ENCODE measurements at places on chromosomes 5 and 9. TPM values are rescaled to one million over a fixed set of nuclear protein-coding genes. Genes with fewer than 3 reads are reported as not detected.

Gene ENTREP1
- total RNA-seq = 10.6 TPM

Gene HEMGN
- 30.3 TPM for total RNA-seq

Gene PCDHB11
- 5.1 TPM for total RNA-seq

Gene PLEKHG4B
- total RNA-seq = 3.1 TPM

GRCh38 chr9:88539246-88539645, 4.3 kb downstream of the NXNL2 start:
- no peak for DNase-seq

DNA sequence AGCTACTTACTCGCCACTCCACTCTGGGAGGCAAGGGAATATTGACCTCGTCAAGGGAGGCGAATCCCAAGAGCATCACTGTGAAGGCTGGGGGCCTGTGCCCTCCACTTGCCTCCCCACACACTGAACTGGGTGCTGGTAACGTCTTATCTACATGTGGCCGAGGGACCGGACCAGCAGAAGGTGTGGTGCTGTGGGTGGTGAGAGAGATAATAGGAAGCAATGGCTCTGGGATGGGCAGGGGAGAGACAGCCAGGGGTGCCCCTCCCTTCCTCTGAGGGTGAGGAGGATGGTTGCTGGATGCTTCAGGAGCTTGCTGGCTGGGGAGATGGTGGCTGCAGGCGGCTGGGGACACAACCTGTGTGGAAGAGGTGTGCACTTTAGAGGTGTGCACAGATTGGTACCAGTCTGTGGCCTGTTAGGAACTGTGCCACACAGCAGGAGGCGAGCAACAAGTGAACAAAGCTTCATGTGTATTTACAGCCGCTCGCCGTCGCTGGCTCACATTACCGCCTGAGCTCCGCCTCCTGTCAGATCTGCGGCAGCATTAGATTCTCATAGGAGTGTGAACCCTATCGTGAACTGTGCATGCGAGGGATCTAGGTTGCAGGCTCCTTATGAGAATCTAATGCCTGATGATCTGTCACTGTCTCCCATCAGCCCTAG, 100.3 kb downstream of the ENTREP1 start:
- no peak for DNase-seq
